Stimulated activated CD8-positive, alpha-beta memory T cell treated with anti-CD3 and anti-CD28 coated beads, Interleukin-7, amount 100 ng/mL, for 1 hour (primary cell): ENCODE measurements at places on chromosomes 5 and 9.

DNA sequence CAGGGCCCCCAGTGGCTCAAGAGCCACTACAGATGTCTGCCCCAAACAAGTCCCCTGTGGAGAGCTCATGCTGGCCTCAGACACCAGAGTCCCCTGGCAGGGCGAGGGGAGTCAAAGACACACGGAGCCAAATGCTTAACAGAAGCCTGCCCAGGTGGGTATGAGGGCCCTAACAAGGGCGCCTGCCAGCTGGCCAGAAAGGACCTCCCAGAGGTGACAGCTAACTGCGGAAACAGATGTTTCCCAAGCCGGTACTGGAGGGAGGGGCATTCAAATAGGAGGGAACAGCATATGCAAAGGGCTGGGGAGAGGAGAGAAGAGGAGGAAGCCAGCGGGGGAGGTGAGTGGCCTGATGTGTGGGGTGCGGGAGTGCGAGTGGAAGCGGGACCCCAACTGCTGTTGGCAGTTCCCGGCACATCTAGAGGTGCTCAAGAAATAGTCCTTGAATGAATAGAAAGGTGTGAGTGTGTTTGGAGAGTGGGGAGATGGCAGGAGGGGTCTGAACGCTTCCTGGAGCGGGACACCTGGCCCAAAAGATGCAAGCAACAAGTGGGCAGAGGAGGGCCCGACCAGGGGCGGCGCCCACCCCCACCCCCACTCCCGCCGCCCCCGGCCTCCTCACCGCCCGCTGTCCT, 824 bp downstream of the MXD3 start:
- no peak for DNase-seq

- no peak for DNase-seq
Measured at GRCh38 chr9:111994831-111995458, 98.3 kb downstream of the UGCG start.

- DNase-seq = no peak
Measured at GRCh38 chr5:177542816-177543465, 11.4 kb downstream of the FAM193B start.

GRCh38 chr5:133032852-133033742, 6.7 kb upstream of the ZCCHC10 start:
- no peak for DNase-seq

- no peak for DNase-seq
Measured at GRCh38 chr5:59864718-59865117, 28.8 kb downstream of the PDE4D start.

- no peak for DNase-seq
Measured at GRCh38 chr9:36971935-36972488, 62.1 kb downstream of the PAX5 start.

DNA sequence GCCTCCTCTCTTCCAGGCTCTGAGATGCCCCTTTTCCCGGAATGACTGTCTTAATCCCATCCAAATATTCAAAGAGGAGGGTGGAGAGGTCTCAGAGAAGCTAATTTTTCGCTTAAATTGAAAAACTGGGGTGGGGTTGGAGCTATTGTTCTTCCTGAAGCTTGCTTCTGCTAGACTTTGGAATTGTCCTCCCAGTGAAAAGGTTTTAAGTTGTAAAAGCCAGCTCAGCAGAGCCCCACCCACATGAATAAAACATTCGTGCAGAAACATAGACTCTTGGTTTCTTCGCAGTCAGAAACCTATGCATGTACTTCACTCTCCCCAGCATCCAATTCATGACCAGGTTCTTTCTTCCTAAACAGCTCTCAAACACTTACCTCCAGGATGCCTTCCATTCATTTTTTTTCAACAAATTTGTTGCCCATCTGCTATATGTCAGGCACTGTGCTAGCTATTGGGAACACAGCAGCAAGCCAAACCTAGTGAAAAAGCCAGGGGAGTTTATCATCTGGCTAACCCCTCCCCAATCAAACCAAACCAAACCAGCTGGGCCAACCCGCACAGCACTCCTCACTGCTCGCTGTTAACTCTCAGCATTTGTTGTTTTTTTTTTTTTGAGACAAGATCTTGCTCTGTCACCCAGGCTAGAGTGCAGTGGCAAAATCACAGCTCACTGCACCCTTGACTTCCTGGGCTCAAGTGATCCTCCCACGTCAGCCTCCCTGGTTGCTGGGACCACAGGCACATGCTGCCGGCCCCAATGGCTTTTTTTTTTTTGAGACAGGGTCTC, 37.9 kb upstream of the OCLN start:
- no peak for DNase-seq

GRCh38 chr9:131101207-131101964, 5.1 kb downstream of the AIF1L start:
- no peak for DNase-seq

DNA sequence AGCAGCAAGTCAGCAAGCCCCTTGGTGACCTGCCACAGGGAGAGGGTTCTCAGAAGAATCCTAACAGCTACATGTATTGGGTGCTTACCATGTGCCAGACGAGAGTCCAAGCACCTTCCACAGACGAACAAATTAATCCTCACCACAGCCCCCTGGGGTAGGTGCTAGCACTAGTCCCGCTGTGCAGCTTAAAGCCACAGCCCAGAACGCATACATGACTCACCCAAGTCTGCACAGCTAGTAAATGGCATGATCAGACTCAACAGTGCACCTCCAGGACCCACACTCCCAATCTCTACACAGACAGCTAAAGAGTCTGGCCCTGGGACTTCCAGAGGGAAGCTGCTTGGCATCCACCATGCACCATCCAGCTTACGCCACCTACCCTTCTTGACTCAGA, 111.5 kb downstream of the PAX5 start:
- DNase-seq = no peak

GRCh38 chr9:87285183-87285850, 212.3 kb upstream of the DAPK1 start:
- DNase-seq = no peak

- DNase-seq = no peak
Measured at GRCh38 chr9:119094086-119094485, 275.1 kb downstream of the BRINP1 start.

DNA sequence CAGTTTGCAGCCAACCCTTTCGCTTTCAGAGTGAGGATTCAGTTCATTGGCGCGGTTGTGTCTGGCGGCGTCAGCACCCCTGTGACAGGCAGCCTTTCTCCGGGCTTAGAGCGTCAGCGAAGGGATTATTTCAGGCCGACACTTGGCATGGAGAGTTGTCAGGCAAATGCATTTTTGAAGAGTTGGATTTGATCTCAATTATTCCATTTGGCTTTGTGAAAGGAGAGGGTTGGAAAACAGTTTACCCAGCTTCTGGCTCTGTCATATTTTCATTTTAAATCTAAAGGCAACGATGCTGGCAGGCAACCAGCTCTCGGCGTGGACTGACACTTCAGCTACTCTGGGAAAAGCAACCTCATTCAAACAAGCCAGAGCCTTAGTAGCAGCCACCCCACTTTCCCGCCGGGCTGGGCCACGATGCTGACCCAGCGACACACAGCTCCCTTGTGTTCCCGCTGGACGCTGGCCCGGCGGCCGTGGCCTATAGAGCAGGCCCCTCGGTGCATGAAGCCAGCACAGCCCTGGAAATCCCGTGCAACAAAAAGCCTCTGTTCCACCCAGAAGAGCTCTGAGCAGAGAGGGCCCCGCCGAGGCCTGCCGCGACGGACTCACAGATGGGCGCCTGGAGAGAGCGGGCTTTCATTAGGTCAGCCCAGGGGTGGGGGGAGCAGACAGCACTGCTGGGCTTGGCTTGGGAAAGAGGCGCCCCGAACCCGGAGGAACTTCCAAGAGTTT, 28.9 kb upstream of the LPCAT1 start:
- DNase-seq = no peak

GRCh38 chr5:10607023-10607665, 43.3 kb downstream of the ANKRD33B start:
- no peak for DNase-seq

- no peak for DNase-seq
Measured at GRCh38 chr5:24042688-24043087, 535.3 kb downstream of the PRDM9 start.

GRCh38 chr5:97010606-97011005, 74.7 kb downstream of the LNPEP start:
- DNase-seq = no peak

GRCh38 chr9:18979367-18979766, 53.6 kb downstream of the SAXO1 start:
- no peak for DNase-seq

- DNase-seq = no peak
Measured at GRCh38 chr9:75186767-75187380, 98.6 kb downstream of the OSTF1 start.
